ENCODE measurements at places on chromosomes 6 and 20. TPM values are rescaled to one million over a fixed set of nuclear protein-coding genes. Genes with fewer than 3 reads are reported as not detected.

Gene HLA-DQB1
- total RNA-seq = not detected

Gene L3MBTL1
- total RNA-seq = 1.3 TPM

Gene COL11A2
- not detected for total RNA-seq

Gene MACROD2
- 0.24 TPM for total RNA-seq

Gene BTN1A1
- total RNA-seq = not detected

Gene NOX3
- not detected for total RNA-seq

Gene OR2J3
- not detected for total RNA-seq

Gene ZDHHC14
- 1.6 TPM for total RNA-seq

Gene ARG1
- not detected for total RNA-seq

DNA sequence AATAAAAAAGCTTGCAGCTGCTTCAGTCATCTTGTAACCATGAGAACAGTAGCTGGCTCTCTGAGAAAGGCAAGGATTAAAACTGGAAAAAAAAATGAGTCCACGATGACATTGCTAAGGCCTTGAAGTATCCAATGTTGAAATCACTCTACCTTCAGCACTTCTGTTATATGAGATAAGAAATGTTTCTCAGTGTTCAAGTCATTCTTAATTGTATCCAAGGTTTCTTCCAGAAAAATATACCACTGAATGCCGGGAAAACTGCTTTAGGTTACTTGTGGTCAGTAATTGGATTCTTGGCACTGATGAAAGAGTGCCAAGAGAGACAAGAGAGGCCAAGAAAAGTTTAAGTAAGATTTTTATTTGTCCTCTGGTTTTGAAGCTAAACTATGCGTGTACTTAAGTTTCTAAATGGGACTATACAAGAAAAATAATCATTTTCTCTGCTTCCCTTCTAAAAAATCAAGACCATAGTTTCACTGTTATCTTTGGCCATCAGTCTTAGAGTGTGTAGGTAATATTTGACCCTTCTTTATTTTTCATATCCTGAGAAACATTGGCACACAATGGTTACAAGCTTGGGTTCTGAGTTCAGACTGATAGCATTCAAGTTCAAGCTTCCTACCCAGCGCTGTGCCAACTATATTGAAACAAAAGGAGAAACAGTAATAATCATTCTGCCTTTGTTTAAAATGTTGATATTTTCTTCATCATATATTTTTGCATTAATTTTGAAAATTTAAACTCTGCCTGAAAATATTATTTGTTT is 84.6 kb downstream of the TRDN start:
- peak; percentile 34 for DNase-seq

DNA sequence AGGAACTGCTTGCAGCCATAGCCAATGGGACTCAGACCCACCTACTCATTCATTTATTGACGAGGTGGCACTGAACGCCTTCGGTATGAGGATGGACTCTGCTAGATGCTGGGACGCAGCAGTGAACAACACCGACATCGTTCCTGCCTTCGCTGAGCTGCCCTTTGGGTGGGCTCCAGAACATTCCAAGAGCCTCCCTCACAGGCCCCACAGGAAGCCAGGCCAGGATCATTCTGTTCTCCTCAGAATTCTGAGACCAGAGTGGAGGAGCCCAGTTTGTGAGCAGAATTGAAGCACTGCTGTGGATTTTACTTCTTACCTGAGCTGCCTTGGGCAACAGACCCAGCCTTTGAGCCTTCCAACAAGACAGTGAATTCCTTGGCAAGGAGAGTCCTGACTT is 82.1 kb downstream of the KCNB1 start:
- DNase-seq = no peak

DNA sequence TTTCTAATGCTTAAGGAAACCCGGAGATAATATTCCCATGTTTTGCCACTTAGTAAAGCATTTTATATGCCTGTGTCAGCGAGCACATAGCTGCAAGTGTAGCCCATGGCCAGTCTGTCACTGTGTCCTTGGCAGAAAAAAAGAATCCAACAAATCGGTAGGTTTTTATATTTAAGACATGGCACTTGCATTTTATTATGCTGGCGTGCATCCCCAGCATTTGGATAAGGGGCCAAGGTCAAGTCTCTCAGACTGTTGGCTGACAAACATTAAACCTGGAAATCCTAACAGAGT is 1.2 kb upstream of the ZNF184 start:
- no peak for DNase-seq

DNA sequence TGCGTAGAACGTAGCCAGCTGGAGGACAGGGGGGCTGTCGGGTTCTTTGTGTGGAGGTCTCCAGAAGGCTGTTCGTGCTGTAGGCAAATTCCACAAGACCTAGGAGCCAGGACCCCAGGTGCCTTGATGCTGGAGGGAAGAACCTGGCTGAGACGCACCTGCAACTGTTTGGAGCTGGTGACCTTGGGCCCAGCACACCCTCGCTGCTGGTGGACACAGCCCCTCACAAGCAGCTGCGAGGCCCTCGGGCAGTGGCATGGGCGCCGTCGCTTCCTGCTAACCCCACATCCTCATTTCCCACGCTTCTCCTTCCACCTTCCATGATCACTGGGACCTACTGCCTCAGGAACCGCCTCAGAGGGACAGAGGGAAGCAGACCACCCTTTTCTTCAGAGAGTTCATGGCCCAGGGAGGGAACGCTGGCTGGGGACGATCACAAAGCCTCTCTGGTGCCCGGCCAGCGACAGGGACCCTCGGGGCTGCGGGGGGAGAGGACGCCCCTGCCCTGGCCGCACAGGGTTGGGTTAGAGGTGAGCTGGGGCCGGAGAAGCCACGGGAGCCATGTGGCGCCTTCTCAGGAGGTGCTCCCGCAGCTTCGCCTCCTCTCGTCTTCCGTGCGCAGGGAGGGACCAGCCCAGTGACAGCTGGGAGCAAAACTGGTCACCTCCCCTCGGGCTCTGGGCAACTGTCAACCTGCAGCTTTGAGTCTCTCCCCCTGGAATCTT is 18.4 kb downstream of the DLL1 start:
- no peak for DNase-seq

DNA sequence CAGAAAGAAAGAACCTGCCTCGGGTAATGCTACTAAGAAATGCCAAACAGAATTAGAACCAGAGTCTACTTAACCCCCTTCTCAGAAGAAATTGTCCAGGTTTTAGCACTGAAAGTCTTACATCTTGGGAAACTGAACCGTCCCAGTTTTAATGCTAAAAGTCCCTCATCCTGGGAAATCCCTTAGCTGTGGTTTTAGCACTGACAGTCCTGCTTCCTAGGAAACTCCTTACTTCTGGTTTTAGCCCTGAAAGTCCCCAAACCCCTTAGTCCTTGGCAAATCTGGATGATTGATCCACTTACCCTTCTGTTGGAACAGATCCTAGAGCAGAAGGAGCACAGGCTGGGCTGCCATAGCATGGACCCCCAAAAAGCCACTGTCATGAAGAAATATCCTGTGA is 4.8 kb upstream of the TMEM14A start:
- no peak for DNase-seq

- DNase-seq = peak; percentile 19
Observed at GRCh38 chr6:109718991-109719390, 27.9 kb downstream of the FIG4 start.

DNA sequence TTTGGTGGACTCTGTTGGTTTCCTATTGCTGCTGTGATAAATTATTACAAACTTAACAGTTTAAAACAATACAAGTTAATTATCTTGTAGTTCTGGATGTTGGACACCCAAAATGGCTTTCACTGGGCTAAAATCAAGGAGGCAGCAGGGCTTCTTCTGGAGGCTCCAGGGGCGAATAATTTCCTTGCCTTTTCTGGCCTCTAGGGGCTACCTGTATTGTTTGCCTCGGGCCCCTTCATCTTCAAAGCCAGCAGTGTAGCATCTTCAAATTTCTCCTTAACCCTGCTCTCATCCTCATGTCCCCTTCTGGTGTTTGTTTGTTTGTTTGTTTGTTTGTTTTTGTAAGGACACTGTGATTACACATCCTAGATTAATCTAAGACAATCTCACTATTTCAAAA is 60.5 kb upstream of the ANKEF1 start:
- no peak for DNase-seq

Measured in RPMI7951 (cell line).